ENCODE measurements at places on chromosomes 5 and 9.

- no peak for DNase-seq
Observed at GRCh38 chr5:138752341-138752950, 779 bp upstream of the CTNNA1 start.

GRCh38 chr9:119273984-119274665, 95.1 kb downstream of the BRINP1 start:
- no peak for DNase-seq

GRCh38 chr5:52269401-52269800, 518.3 kb upstream of the ITGA1 start:
- no peak for DNase-seq

DNA sequence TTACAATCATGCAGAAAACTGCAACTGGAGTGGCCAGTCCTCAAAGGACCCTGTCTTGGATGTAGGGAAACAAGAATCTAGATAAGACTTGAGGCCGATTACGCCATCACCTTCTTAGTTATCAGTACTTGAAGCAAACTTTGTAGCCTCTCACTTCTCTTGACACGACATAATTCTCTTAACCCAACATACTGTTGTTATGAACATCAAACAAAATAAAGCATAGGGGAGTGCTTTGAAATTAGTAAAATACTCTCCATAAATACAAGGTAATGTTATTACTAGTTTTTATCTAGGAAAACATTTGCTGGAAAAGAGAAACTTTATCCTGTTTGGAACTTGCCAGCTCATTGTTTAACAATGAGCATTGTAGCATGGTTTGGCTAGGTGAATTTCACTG, 574.9 kb upstream of the DMAC1 start:
- DNase-seq, result no peak

GRCh38 chr9:13804532-13804931, 509.4 kb downstream of the NFIB start:
- no peak for DNase-seq

DNA sequence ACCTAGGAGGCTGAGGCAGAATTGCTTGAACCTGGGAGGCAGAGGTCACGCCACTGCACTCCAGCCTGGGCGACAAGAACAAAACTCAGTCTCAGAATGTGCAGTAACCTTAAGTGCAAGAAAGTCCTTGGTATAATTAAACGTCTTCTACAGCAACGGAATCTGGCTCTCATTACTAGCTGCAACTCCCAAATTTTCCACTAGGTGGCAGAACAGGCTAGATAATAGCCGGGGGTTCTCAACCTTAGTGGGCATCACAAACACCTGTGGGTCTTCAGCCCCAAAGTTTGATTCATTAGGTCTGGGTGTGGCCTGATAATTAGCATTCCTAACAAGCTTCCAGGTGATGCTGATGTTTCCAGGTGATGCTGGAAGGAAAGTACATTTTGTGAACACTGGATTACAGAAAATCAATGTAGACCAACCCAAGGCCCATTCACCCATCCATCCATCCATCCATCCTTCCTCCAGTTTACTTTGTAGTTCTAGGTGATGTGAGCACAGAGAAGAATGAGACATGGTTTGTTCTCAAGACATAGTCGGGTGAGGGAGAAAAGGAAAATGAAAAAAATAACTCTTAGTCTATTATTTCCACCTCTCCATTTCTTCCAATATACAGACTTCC, 37.3 kb downstream of the FBXW2 start:
- DNase-seq, result peak; percentile 80

DNA sequence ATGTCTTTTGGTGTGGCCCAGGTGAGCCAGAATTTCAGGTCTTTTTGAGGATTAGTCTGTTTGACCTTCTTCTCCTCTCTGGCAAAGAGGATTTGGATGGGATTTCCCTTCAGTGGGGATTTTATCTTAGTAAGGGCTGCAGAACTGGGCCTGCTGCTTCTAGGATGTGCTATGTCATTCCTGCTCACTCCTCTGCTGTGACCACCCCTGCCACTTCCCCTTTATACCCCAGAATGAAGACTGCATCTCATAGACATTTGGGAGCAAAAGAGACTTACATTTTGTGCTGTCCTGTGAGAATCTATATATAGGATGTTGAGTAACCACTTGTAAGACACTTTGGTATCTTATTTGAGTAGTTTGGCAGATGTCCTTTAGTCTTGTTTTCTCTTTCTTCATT, 76.2 kb downstream of the ARHGAP26 start:
- no peak for DNase-seq

DNA sequence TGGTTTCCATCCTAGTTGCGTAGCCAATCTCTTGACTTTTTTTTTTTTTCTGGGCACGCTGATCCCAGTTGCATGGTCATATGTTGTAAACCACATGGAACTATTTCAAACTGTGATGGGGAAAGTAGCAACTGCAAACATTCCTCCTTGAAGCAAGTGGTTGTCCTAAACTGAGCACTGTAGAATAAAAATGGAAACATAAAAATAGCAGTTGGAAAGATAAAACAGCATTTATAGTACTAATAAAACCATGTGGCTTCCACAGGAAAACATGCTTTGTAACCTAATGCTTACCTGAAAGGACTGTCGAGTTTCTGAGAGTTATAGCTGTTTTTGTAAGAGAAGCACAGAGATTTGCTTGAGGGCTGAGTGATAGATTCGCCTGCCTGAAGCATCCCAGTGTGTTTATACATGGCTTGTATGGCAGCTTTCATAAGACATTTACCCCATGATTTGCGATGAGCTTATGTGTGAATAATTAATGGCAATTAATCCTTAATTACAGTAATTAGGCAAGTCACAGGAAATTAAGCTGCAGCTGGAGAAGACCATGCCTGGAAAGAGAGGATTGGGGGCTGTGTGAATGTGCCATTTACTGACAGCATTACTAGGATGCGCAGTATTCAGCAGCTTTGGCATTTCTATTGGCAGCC, 136.5 kb downstream of the PBX3 start:
- DNase-seq, result no peak

- DNase-seq, result no peak
Observed at GRCh38 chr5:139638090-139638735, 9.9 kb upstream of the CXXC5 start.

DNA sequence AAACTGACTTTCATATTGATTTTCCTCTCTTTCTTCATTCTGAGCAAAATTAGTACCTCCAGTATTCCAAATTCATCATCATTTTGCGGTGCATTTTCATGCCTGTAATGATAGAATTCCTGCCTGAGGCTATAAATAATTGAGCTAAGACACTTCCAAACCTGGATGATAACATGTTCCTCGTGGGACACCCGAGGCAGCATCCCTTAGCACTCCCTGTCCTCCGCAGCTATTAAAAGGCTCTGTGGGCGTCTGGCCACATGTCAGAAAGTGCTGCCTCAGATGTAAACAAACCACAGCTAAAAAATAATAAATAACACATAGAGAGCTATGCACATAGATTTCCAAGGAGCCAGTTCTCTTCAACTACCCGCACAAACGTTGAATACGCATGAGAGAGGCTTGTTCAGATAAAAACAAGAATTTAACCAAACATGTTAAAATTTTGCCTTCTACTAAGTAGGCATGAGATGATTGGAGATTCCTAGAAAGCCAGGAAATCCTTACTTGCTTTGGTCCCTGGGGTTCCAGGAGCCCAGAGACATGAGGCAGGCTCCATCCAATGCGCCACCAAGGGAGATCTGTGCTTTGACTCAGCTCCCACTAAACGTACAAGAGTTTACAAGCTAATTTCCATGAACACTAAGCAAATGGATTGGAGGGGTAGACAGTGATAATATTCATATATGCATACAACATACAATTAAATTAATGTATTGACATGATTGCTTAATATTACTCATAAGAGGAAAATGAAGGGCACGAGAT, 82.7 kb downstream of the SHC3 start:
- DNase-seq, result no peak

GRCh38 chr5:142915813-142916424, 145.7 kb downstream of the ARHGAP26 start:
- DNase-seq, result peak; percentile 22

- DNase-seq, result no peak
Observed at GRCh38 chr5:37514946-37515345, 135.8 kb downstream of the WDR70 start.

- DNase-seq, result peak; percentile 75
Observed at GRCh38 chr5:72018143-72018803, 89.0 kb upstream of the MAP1B start.

GRCh38 chr9:85941966-85942912, 1.3 kb downstream of the NAA35 start:
- DNase-seq, result no peak
